Inflammatory macrophage treated with lipopolysaccharide for 4 hours (primary cell): ENCODE measurements at places on chromosomes 4 and X.

- DNase-seq, result no peak
These were observed 111.4 kb upstream of the RXFP1 start for GRCh38 chr4:158410272-158410671.

GRCh38 chr4:166277401-166277800, 404.4 kb downstream of the TLL1 start:
- DNase-seq, result no peak

DNA sequence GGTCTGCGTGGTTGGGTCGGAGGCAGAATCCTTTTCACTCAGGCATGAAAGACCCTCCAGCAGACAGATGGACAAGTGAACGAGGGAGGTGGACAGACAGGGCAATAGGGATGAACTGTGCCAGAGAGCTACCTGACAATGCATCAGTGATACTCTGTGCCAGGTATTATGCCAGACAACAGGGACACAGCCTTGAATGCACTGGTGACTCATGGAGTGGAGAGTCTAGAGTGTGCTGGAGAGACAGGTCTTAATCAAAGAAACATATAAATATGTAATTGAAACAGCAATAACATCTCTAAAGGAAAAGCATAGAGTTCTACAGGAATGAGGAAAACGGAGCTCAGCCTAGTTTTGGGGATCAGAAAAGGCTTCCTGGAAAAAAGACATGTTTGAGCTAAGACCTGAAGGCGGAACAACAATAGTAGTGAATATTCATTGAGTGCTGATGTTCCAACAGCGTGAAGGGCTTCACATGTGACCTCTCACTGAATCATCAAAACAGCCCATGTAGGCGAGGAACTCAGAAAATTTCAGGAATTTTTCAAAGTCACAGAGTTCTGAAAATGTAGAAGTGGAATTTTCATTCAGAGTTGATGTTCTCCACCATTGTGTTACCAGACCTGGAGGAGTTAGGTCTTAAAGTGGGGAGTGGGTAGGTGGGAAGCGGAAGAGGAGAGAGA, 20.0 kb upstream of the FGFBP2 start:
- DNase-seq, result no peak

- peak; percentile 21 for DNase-seq
These were observed 2.4 kb upstream of the FGFBP2 start for GRCh38 chr4:15965325-15965724.

DNA sequence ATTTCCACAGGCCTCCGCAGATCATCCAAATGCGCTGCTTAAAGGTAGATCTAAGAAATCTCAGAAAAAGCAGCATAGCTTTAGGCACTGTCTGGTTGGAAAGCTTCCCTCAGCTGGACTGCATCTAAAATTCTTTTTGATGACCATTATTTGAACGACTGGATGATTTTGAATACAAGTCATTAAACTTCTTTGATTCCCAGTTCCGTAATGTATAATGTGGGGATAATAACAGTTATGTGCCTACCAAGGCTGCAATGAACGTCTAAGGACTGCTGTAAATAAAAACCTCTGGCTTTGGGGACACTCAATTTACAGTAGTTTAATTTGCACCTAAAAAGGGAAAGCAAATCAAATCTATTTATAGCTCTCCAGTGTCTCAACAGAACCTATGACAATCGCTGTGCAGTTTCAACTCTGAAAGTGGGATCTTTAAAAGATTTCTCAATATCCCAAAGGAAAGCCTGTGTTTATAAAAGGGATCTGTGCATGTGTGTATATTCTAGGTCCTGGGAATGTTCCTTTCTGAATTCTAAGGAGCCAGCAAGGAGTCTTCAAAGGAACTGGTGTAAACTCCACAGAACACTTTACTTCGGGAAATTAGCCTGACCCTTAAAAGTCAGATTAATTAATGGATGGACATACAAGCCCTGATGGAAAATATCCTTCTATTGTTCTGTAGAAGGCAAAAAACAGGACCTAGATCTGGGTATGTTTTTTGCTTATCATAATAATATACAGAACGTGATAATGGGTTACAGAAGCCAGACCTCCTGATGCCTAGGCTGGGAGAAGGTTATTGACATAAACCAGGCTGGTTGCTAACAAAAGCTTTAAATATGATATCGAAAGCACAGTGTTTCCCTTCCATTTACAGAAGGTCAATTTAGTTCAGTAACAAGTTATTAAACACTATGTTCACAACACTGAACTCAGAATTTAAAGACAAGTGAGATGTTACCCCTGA, 53.4 kb downstream of the AFAP1 start:
- DNase-seq, result no peak

DNA sequence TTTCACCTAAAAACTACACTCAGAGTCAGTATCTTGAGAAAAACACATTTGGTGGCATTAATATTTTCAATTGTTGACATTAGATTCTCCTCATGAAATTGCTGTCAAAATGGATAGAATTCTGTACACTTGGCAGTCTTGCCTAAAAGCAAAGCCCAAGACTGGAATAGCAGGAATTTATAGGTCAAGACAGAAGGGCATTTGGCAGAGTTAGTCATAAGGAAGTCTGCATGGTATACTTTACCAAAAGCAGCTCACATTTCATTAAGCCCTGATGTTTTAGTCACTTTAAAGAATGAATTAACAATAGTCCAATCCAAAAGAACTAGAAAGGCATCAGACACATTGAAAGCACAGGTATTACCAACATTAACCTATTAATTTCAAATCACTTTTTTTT, 7.1 kb downstream of the CCDC160 start:
- DNase-seq, result no peak

- DNase-seq, result no peak
These were observed 26.9 kb upstream of the PPP2R3B start for GRCh38 chrX:413322-414201.

GRCh38 chr4:108940634-108941033, 177.8 kb upstream of the ETNPPL start:
- DNase-seq, result no peak

- no peak for DNase-seq
These were observed 20.0 kb downstream of the FGF5 start for GRCh38 chr4:80286451-80286850.

GRCh38 chrX:153433781-153434285, 12.0 kb downstream of the TREX2 start:
- no peak for DNase-seq

GRCh38 chrX:46575586-46575985, 2.0 kb downstream of the CHST7 start:
- DNase-seq, result no peak

DNA sequence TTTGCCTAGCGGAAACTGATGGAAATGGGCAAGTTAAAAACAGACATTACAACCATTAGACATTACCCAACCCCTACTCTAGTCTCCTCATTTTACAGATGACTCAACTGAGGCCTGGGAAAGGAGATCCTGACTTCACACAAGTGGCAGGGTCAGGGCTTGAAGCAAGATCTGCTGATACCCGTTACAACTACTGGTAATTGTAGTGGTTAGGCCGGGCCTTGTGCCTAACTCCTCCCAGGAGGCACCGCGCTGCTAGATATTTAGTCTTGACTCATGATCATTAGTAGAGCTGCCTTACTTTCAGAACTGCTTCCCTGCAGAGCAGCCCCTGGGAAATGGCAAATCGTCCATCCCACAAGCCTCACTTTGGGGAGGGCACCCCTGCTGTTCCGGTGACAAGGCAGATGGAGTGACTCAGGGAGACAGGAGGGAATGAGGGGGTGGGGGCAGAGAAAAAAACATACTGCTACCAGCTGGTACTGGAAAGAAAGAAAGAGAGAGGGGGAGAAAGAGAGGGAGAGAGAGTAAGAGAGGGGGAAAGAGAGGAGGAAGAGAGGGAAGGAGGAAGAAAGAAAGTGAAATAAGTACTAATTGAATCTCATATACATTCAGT, 12.2 kb downstream of the ARHGEF6 start:
- DNase-seq, result peak; percentile 90

GRCh38 chr4:11564021-11564420, 135.3 kb upstream of the HS3ST1 start:
- no peak for DNase-seq

- no peak for DNase-seq
These were observed 14.8 kb upstream of the MAEA start for GRCh38 chr4:1274871-1275270.

- DNase-seq, result no peak
These were observed 55.3 kb upstream of the KCNIP4 start for GRCh38 chr4:22003878-22004277.

GRCh38 chr4:140103676-140104075, 50.3 kb downstream of the MAML3 start:
- DNase-seq, result peak; percentile 78

- no peak for DNase-seq
These were observed 14.9 kb upstream of the NXF3 start for GRCh38 chrX:103107836-103108235.

DNA sequence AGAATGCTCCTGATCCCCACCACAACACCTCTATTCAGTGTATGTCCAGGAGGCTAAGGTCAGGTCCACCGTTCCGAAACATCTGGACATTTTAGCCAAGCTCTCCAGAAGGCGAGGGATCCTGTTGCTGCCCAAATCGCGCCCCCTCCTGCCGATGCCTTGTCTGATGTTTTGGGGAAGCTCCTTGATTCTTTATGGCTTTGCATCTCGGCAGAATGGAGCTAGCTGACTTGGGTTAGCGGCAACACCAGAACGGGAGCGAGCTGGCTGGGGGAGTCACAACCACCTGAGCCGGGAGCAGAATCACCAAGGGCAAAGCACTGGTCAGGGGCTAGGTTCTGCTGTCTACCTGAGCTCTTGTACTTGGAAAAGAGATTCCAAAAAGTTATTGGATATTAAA, 6.6 kb upstream of the POU3F4 start:
- DNase-seq, result no peak

DNA sequence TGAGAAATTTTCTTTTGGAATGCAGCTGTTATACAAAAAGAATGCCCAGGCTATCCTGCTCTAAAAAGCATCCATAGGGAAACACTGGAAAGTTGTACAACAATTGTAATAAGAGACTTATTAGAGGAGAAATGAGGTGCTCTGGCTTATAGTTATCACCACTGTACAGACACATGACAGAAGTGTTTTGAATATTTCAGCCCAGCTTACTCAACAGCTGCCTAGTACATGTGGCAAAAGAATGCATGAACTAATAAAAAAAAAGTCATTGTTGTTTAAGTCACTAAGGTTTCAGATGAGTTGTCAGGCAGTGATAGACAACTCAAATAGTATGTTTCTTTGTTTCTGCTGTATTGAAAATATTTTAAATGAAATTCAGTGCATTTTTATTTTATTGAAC, 307.7 kb downstream of the GPM6A start:
- no peak for DNase-seq

GRCh38 chr4:106530821-106531220, 162.2 kb upstream of the GIMD1 start:
- DNase-seq, result no peak

- DNase-seq, result no peak
These were observed 40.4 kb upstream of the MAGEB10 start for GRCh38 chrX:27767387-27767786.

DNA sequence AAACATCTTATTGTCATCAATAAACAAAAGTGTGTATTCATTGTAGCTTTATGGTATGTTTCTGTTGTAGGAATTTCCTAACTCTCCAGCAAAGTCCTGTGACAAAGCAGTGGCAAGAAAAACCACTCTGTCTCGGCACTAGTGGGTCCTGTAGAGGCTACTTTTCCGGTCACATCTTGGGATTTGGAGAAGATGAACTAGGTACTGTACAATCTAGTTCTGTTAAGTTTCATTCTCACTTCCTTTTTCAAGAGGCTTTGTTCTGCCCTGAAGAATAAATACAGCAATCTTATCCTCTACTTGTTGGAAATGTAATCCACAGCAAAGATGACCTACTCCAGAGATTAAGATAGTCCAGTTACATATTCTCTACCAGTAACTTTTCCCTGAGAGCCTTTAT, 69.3 kb downstream of the HHIP start:
- DNase-seq, result peak; percentile 34

- no peak for DNase-seq
These were observed 164.9 kb downstream of the DTHD1 start for GRCh38 chr4:36446275-36446674.

GRCh38 chrX:10859353-10859752, 239.0 kb upstream of the MID1 start:
- DNase-seq, result no peak

DNA sequence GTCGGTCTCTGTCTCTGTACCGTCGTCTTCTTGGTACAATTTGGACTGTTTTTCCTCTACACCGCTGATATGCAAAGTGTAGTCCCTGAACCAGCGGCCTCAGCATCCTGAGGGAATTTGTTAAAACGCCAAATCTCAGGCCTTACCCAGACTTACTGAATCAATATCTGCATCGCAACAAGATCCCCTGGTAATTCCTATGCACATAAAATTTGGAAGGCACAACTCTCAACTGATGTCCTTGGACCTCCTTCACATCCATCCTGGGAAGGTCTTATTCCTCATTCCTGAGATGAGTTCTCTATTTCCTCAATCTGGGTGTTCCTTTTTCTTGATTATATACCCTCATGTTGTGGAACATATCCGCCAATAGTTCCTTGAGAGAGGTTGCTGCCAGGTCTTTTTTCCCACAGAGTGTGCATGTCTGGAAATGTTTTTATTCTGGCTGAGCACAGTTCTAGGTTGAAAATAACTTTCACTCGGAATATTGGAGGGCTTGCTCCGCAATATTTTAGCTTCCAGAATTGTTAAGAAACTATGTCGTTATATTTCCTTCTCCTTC, 738 bp upstream of the HPF1 start:
- DNase-seq, result no peak

GRCh38 chr4:102878901-102879300, 10.1 kb downstream of the CISD2 start:
- DNase-seq, result peak; percentile 5

DNA sequence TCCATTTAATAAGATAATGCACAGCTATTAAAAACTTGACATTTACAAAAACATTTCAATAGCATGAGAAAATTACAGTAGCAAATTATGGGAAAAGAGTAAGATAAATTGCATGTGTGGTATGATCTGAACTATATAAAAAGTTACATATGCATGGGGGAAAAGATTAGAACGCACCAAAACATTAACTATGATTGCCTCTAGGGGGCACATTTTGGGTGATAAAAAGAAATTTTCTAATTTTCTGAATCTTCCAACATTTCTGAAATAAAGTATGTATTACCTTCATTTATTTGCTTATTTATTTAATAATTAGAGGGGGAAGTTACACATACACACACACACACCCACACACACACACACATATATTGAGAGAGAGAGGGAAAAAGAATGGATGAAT, 19.6 kb upstream of the KDM5C start:
- DNase-seq, result no peak

DNA sequence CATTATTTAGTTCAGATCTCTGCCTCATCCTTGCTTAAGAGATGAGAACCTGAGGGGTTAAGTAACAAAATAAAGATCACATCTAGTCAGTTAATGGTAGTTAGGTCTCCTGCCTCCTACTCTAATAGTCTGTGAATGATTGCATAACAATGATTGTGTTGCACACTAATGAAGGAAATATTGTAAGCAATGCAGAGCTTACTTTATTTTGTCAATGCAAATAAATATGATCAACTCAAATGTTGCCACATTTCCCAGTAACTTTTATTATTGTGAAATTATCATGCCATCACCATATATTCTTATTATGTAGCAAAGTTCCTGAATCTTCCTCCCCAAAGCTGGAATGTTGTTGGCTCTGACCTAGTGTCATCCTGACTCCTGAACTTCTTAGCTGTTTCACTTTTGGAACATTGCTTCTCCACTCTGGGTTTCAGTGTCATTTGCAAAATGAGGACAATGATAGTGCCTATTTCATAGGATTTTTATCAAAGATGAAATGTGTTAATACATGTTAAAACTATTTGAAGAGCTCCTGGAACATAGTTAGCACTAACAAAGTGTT, 17.0 kb upstream of the GABRA4 start:
- DNase-seq, result no peak

- no peak for DNase-seq
These were observed 831.9 kb downstream of the TRIML1 start for GRCh38 chr4:188971125-188971524.

GRCh38 chr4:182251116-182251515, 7.9 kb downstream of the TENM3 start:
- DNase-seq, result no peak
